Endothelial cell (in vitro differentiated cells): ENCODE measurements at places on chromosomes 1 and 21. TPM values are rescaled to one million over a fixed set of nuclear protein-coding genes. Genes with fewer than 3 reads are reported as not detected.

OLFML3 gene
- 130 TPM for total RNA-seq

TMPRSS15 gene
- not detected for total RNA-seq

PLA2G4A gene
- total RNA-seq: 12.2 TPM

LRRC39 gene
- total RNA-seq: 0.64 TPM

VHLL gene
- total RNA-seq: not detected

AK4 gene
- 39.7 TPM for total RNA-seq

DNA sequence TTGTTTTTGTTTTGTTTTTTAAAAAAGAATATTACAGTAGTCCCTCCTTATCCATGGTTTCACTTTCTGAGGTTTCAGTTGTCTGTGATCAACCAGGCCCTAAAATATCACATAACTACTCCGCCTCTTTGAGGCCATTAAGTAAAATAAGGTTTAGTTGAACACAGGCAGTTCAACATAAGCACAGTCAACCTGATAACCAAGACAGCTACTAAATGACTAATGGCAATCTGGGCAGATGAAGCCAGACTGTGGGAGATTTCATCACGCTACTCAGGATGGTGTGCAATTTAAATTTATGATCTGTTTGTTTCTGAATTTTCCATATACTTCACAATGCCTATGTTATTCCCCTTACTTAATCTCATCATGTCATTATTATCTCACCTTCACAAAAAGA lies 30.1 kb downstream of the LDLRAD1 start:
- no peak for DNase-seq

DNA sequence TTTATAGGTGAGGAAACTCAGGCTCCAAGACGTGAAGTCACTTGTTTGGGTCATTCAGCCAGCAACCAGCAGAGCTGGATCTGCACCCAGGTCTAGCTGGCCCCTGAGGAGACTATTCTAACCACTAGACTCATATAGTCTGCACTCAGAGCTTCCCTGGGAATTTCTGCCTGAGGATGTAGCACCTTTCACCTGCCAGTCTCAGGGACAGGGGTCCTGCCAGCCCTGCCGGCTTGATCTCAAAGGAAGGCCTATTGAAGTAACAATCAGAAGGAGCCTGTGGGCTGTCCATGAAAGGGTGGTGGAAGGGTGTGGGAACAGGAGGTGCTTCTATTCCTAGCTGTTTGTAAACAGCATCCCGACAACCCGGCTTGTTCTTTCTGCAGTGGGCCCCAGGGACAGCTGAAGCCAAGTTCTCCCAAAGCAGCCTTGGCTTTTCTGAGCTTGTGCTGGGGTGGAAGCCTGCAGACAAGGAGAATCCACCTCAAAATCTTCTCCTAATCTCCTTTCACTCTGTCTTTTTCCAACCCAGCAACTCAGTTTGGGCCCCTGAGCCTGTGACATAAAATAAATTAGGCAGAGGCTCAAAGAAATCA lies 7.8 kb downstream of the LMOD1 start:
- DNase-seq: no peak

- no peak for DNase-seq
These were observed 22.7 kb downstream of the MATN1 start for GRCh38 chr1:30700528-30701257.

GRCh38 chr1:229552732-229553131 lies 5.8 kb downstream of the ABCB10 start:
- DNase-seq: no peak

GRCh38 chr1:165075725-165076370 lies 280.7 kb downstream of the LMX1A start:
- DNase-seq: peak; percentile 51

GRCh38 chr1:14989931-14990728 lies 163.4 kb upstream of the TMEM51 start:
- DNase-seq: no peak

DNA sequence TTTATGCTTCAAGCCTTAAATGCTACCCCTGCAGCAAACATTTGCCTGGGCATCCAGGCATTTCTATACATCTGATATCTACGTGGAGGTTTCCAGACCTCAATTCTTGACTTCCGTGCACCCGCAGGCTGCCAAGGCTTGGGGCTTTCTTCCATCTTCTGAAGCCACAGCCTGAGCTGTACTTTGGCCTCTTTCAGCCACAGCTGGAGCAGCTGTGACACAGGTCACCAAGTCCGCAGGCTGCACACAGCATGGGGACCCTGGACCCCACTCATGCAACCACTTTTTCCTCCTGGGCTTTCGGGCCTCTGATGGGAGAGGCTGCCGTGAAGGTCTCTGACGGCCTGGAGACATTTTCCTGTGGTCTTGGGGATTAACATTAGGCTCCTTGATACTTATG lies 5.4 kb upstream of the HAO2 start:
- DNase-seq: no peak

- DNase-seq: no peak
These were observed 226.6 kb upstream of the TMEM51 start for GRCh38 chr1:14926818-14927575.

GRCh38 chr1:185608177-185608576 lies 126.0 kb upstream of the HMCN1 start:
- DNase-seq: no peak

GRCh38 chr1:246078126-246078887 lies 428.8 kb downstream of the SMYD3 start:
- no peak for DNase-seq

DNA sequence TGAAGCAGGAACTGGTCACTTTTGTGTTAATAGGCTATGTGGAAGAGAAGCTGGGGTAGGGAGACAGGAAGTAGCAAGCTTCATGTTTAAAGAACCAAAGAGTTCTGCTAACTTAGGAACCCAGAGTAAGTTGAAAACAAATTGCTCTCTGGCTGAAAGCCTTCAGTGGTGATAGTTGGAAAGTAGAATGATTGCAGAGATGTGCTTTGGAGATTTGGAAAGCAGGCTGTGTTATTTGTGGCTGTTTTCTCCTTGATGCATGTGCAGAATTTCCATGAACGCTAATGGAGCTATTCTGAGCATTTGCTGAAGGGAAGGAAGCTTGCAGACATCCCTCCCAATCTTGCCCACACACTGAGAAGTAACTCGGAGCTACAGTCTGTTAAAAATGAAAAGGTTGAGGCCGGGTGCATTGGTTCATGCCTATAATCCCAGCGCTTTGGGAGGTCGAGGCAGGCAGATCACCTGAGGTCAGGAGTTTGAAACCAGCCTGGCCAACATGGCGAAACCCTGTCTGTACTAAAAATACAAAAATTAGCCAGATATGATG lies 45.7 kb downstream of the TCEANC2 start:
- no peak for DNase-seq
